ENCODE measurements at places on chromosomes 3 and 15.
A peak's percentile ranks its signal among the peaks of the same experiment; 100 is the strongest.

GRCh38 chr3:122100591-122101463, 45.7 kb downstream of the CD86 start:
- no peaks in the 10 kb centered on the region for H3K27me3 ChIP-seq
- no peaks in the 10 kb centered on the region for H3K36me3 ChIP-seq
- H3K4me1 ChIP-seq, result peaks cover 14% of the 10 kb centered on the region
- DNase-seq, result no peak
- peak overlapping the region; percentile 64 for H3K4me3 ChIP-seq

GRCh38 chr15:95497634-95498033, 832.9 kb upstream of the NR2F2 start:
- no peak overlapping the region for H3K27ac ChIP-seq
- no peak for DNase-seq
- no peaks in the 10 kb centered on the region for H3K36me3 ChIP-seq
- H3K27me3 ChIP-seq, result peaks cover 30% of the 10 kb centered on the region
- H3K4me1 ChIP-seq, result peaks cover 15% of the 10 kb centered on the region

DNA sequence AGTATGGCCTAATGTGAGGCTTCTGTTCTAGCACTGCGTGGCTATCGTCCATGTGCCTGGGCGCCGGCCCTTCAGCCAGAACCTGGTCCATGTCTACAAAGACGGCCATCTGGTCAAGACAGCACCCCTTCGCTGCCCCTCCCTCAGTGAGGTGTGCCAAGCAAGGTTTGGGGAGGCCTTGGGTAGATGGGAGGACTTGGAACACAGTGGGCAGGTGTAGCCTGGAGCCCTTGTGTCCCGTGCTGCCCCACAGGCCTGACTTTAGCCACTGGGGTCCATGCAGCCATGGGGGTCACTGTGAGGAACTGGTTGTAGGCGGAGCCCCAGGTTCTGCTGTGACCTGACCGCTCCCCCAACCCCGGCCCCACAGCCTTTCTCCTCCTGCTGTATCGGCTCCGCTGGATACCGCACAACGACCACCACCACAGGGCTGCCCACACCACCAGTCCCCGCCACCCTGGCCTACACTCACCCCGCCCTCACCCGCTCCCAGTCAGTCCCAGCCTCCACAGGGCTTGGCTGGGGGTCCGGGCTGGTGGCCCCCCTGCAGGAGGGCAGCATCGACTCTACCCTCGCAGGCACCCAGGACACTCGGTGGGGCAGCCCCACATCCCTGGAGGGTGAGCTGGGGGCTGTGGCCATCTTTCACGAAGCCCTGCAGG, 16.6 kb downstream of the NBEAL2 start:
- H3K4me3 ChIP-seq, result no peak overlapping the region
- no peaks in the 10 kb centered on the region for H3K27me3 ChIP-seq
- no peak for DNase-seq
- H3K4me1 ChIP-seq, result peaks cover 14% of the 10 kb centered on the region

- H3K4me1 ChIP-seq, result no peaks in the 10 kb centered on the region
- no peak overlapping the region for H3K27ac ChIP-seq
- H3K36me3 ChIP-seq, result peaks cover 15% of the 10 kb centered on the region
- DNase-seq, result no peak
- no peak overlapping the region for H3K4me3 ChIP-seq
Measured at GRCh38 chr15:55858661-55859060, 115.7 kb upstream of the PRTG start.

DNA sequence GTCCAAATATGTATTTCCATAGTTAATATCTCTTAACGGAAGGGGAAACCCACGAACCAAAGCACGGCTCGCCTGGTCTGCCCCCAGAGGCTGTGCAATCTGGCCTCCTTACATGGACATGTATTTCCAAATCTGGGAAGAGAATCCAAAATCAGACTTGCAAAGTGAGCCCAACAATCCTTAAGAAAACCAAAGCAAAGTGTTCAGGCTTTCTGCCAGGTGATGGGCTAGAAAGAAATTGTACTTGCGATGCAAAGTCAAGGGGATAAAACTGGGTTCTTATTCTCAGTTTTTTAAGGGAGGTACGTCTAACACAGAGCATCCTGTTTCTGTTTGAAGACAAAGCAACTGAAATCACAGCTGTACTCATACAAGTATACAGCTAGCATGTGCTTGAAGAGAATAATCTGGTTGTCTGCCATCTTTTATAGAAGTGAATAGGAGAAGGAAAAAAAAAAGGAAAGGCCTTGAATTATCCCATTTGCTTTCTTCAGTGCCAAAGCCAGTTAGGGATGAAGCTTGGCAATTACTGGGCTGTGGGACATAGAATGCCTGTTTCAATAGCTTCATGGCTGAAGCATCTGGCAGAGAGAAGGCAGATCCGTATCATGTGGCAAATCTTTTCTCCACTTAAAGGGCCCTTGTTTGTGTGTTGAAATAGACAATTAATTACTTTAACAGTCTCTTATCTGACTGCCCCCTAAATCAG, 48.4 kb downstream of the LRIG1 start:
- no peak overlapping the region for H3K27ac ChIP-seq
- H3K4me1 ChIP-seq, result peaks cover 7% of the 10 kb centered on the region
- DNase-seq, result no peak
- H3K36me3 ChIP-seq, result peaks cover 6% of the 10 kb centered on the region

DNA sequence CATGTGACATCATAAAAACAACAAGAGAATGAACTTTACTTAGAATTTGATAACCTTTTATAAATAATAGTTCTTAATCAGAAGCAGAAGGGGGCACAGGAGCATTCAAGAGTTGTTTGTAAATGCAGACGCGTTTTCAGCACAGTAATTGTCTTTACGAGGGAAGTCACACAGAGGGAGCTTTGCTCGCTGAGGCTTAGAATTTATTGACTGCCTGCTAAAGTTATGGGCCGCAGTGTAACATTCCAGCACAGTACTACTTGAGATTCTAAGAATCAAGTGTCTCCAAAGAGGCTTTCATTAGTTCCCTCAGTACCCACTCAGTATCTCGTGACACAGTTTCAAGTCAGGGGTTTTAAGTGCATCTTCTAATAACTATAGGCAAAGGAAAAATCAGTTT, 288.7 kb downstream of the NR2F2 start:
- no peaks in the 10 kb centered on the region for H3K36me3 ChIP-seq
- no peaks in the 10 kb centered on the region for H3K27me3 ChIP-seq
- H3K4me3 ChIP-seq, result no peak overlapping the region
- no peak overlapping the region for H3K27ac ChIP-seq
- no peak for DNase-seq
- no peaks in the 10 kb centered on the region for H3K4me1 ChIP-seq

DNA sequence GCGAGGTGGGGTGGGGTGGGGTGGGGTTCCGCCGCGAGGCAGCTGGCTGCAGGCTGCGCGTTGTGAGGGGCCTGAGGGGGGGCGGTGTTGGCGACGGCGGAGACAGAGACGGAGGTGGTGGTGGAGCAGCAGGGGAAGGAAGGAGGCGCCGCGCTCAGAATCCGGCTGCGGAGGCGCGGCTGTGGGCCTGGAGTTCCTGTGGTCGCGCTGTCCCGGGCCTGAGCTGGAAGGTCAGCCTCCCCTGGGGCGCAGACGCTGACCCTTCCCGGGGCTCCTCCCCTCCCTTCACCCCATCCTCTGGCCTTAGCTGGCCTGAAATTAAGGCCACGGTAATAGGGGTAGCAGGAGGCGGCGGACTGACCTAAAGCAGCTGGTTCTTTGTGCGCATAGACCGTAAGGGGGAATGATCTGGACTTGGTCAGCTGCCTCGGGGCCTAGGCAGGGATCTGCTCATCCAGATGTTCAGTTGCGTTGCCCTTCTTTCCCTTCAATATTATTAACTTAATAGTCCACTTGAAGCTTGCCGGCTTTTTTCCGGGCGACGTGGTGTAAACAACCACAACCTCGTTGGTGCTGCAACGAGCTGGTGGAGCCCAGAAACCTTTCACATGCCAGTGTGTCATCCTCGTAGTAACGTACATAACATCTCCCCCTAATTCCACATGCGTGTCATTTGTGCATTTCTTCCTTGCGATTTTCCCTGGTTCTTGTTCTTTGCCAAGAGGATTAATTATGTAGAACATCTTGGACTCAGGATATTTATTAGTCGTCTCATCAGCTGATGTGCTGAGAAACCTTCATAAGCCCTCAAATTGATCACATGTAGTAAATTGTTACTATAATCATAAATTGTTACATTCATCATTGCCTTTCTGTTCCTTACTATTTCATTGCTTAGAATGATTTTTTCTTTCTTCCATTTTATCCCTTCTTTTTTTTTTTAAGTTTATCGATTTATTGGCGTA, 626 bp downstream of the SEC62 start:
- DNase-seq, result peak; percentile 51
- peaks cover 36% of the 10 kb centered on the region for H3K4me1 ChIP-seq
- peaks cover 20% of the 10 kb centered on the region for H3K36me3 ChIP-seq

DNA sequence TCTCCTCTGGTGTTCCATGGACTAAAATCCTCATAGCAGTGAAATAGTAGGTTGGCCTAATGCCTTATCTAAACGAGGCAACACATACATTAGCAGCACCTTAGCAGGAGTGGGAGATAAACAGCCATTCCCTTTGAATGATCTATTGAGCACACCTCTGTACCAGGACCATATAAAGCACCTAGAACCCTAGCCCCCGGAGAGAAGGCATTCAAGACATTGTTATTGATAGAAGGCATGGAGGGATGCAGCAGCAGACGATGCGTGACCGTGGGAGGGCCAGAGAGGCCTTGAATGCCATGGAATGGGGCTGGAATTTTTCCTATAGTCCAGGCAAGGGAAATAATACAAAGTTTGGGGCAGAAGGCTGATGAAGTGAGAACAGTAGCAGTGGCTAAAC, 6.6 kb upstream of the SEMA5B start:
- no peak overlapping the region for H3K4me3 ChIP-seq
- no peaks in the 10 kb centered on the region for H3K36me3 ChIP-seq
- no peak overlapping the region for H3K27ac ChIP-seq
- H3K4me1 ChIP-seq, result no peaks in the 10 kb centered on the region

DNA sequence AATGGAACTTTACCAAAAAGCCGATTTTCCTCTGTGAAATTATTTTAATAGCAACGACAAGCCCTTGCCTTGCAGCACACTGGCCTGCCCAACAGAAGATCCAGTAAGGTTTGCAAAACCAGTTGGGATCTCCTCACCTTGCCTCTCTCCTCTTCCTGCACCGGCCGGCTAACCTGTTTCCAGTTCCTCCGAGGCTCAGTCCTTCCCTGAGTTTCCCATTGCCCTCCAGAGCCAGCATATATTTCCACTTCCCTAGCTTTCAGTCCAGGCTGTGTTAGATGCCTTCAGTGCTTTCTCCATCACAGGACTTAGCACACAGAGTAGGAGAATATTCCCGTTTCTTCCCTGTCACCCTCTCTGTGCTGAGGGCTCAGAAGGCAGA, 60.3 kb downstream of the NOX5 start:
- H3K27me3 ChIP-seq, result peaks cover 70% of the 10 kb centered on the region
- H3K4me3 ChIP-seq, result peak overlapping the region; percentile 51
- H3K4me1 ChIP-seq, result peaks cover 4% of the 10 kb centered on the region
- no peak for DNase-seq
- no peaks in the 10 kb centered on the region for H3K36me3 ChIP-seq
- no peak overlapping the region for H3K27ac ChIP-seq

GRCh38 chr3:12807601-12808359, 11.3 kb downstream of the CAND2 start:
- no peak for DNase-seq
- no peak overlapping the region for H3K27ac ChIP-seq

GRCh38 chr15:66494262-66494661, 3.3 kb downstream of the SNAPC5 start:
- H3K4me1 ChIP-seq, result peaks cover 28% of the 10 kb centered on the region
- H3K36me3 ChIP-seq, result peaks cover 27% of the 10 kb centered on the region
- no peak for DNase-seq
- H3K27ac ChIP-seq, result peak overlapping the region; percentile 50

GRCh38 chr3:51637941-51638471, 33.0 kb upstream of the TEX264 start:
- no peak for DNase-seq
- H3K4me3 ChIP-seq, result no peak overlapping the region
- no peaks in the 10 kb centered on the region for H3K27me3 ChIP-seq
- H3K36me3 ChIP-seq, result peaks cover 10% of the 10 kb centered on the region
- no peak overlapping the region for H3K27ac ChIP-seq
- H3K4me1 ChIP-seq, result no peaks in the 10 kb centered on the region

DNA sequence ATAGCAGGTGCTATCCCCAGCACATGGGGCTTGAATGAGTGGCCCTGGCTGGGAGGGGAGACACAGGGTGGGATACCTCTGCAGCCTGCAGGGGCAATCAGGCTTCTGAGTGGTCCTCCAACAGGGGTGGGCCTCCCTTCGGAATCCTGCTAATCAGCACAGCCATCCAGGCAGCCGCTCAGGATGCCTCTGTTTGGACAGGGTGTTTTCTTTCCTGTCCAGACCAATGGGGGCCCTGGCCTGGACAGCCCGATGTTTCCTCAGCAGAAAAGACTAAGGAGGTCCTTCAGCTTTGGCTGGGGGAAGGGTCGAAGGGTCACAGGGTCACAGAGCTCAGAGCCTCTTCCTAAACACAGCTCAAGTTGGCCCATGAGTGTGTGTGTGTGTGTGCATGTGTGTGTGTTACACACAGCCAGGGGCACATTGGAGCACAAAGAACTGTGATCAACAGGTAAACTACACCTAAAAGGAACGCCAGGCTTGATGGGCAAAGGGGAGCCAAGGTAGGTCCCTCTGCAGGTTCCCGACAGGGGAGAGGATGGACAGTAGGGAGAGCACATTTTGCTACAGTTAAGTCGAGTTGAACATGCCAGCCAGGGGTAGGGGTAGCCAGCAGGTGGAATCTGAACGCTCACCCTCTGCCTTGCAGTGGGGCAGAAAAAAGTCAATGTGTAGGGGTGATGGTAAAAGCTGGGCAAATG, 1.1 kb upstream of the HAPLN3 start:
- H3K4me1 ChIP-seq, result peaks cover 34% of the 10 kb centered on the region
- H3K27me3 ChIP-seq, result no peaks in the 10 kb centered on the region
- DNase-seq, result no peak

GRCh38 chr3:193875601-193876321, 260.2 kb upstream of the HES1 start:
- no peak overlapping the region for H3K4me3 ChIP-seq
- H3K27ac ChIP-seq, result no peak overlapping the region
- H3K36me3 ChIP-seq, result no peaks in the 10 kb centered on the region
- no peak for DNase-seq
- H3K4me1 ChIP-seq, result peaks cover 4% of the 10 kb centered on the region

- DNase-seq, result no peak
- H3K27me3 ChIP-seq, result peaks cover 6% of the 10 kb centered on the region
- no peaks in the 10 kb centered on the region for H3K4me1 ChIP-seq
- H3K36me3 ChIP-seq, result peaks cover 1% of the 10 kb centered on the region
Measured at GRCh38 chr3:59654480-59655417, 604.9 kb upstream of the CFAP20DC start.

DNA sequence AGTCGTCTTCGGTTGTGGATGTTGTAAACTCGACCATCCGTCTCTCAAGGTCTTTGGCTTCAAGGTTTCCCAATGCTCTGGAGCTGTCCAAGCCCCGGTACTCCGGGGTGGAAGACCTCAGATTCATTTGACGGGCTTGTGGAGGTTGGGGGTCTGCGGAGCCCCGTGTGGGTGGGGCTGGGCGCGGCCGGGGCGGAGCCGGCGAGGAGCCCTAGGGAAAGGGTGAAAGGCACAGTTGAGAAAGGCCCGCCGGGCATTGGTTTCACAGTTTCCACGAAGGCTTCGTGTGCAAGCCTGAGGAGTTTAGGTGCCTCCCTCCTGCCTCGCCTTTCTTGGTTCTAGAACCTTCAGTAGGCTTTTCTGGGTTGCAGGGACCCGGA, 360 bp upstream of the MGA start:
- H3K36me3 ChIP-seq, result no peaks in the 10 kb centered on the region
- peak overlapping the region; percentile 82 for H3K4me3 ChIP-seq
- peaks cover 24% of the 10 kb centered on the region for H3K4me1 ChIP-seq
- H3K27ac ChIP-seq, result peak overlapping the region; percentile 89
- peaks cover 27% of the 10 kb centered on the region for H3K27me3 ChIP-seq
- DNase-seq, result no peak

All from activated naive CD8-positive, alpha-beta T cell treated with anti-CD3 and anti-CD28 coated beads, Interleukin-2, amount 10 ng/mL, durations not matched to agents 7 days and 5 days (primary cell).